Stimulated activated CD4-positive, alpha-beta T cell treated with anti-CD3 and anti-CD28 coated beads, Interleukin-4, amount 100 ng/mL, for 4 hours (primary cell): ENCODE measurements at places on chromosomes 7 and 10.

DNA sequence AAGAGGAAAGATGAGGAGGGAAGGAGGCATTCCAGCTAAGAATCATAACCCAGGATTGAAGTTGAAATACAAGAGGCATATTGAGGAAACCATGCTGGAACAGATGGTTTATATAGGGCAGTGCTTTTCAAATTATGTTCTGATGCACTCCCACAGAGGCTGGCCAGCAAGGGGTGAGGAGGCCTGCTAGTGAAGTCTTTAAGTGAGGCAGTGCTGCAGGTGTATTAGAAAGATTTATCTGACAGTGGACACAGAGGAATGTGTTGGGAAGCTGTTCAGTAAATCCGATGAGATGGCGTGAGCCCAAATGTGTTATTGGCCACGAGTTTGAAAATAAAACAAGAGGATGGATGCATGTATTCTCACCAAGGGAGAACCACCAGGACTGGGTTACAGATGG, 28.6 kb downstream of the REEP3 start:
- DNase-seq = no peak

GRCh38 chr7:142300689-142301088, 42.8 kb upstream of the PRSS58 start:
- no peak for DNase-seq

DNA sequence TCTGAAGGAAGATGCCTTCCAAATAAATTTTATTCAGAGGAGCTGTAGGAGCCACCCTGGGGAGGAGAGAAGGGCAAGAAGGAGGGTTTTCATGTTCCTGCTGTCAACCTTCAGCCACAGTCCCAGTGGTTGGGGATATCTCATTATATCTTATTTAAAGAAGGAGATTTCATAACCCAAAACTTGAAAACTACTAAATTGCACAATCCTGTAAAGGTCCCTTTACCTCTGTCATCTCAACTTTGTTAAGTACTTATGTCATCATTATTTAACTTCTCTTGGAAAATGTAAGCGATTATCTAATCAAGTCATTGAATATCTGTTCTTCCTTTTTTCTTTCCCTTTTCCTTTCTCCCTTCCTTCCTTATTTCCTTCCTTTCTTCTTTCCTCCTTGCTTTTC, 794.5 kb upstream of the IGFBP3 start:
- no peak for DNase-seq

DNA sequence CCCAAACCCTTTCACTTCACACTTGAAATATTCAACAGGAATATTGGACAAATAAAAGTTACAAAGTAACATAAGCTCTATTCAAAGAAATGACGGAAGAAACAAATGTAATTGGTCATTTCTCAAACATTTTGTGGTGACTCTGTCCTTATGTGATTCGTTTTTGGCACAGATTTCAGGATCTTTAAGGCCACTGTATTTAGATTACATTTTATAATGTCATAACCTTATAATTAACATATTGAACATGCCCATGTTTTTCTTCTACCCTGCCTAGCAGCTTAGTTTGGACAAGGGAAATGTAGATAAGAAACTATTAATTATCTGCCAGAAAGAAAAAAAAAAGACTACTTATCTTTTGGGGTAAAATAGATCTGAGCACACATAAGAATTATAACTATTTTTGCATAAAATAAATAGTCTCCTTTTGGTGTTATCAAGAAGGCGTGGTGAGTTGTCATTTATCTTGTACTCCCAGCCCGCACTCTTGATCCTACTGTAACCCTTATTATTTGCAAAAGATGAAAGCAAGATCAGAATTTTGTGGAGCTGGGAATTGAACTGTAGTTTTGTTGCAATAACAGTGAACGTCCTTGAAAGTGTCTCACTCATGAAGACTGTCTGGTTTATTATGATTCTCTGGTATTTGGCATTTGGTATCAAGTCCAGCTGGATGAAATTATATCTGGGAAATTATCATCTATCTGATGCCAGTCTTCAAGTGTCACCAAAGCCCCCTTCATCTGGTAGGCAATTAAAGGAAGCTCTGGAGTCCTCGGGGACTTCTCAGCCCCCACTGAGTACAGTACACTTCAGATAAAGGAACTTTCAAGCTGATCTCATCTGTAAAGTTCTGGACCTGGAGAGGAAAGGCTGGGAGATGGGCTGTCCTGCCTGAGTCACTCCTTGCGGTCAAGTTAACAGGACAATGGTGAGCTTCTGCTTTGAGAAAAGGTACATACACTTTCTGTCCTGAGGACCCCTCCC, 175.7 kb upstream of the INHBA start:
- no peak for DNase-seq

DNA sequence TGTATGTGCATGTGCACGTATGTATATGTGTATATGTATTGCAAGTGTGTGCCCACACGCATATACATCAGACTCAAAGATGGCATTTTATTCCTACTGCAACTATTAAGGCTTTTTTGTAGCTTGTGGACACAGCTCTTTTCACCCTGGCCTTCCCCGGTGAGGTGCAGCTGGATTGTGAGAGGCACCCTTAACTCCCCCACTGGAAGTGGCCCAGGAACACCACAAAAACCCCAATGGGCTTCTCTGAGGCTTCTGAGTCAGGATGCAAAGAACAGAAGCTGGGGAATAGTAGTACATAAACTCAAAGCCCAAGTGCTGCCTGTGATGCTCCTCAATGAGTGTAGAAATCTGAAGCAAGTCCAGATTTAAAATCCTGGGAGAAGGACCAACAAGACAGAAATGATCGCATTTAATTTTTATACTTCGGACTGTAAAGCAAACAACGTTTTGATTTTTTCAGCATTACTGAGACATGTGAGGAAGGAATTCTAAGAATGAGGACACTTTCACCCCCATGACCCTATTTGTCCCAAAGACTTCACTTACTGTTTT, 369.2 kb upstream of the MGMT start:
- DNase-seq = no peak

DNA sequence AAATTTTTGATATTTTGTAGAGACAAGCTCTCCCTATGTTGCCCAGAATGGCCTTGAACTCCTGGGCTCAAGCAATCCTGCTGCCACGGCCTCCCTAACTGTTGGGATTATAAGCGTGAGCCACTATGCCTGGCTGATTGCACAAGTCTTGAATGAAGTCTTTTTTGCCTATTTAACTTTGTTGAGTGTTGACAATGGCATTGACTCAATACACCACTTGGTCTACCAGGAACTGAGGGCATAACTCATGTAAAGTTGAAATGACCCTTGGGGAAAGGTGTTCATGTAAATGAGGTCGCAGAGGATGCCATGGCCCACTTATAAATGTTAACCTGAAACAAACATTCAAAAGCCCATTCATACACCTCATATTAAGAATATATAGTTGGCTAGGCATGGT, 7.4 kb upstream of the UCMA start:
- DNase-seq = no peak

GRCh38 chr7:137992104-137992549, 9.8 kb downstream of the CREB3L2 start:
- DNase-seq = no peak

DNA sequence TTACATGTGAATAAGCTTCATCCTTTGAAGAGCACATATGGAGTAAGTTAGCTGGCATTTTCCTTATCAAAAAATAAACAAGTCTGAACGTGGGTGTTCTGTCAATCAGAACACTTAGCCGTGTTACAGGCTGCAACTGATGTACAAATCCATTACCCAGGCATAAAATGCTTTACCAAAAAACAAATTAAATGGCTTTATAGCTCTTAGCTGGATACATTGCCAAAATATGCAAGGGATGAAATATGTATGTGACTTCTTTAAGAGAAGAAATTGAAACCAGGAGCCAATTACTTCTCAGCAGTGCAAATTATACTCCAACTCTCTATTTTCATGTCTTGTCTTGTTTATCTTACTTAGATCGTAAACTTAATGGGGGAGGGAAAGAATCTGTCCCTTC, 214.8 kb downstream of the DGKB start:
- no peak for DNase-seq

- no peak for DNase-seq
Measured at GRCh38 chr7:157645539-157645938, 308.7 kb downstream of the DNAJB6 start.

DNA sequence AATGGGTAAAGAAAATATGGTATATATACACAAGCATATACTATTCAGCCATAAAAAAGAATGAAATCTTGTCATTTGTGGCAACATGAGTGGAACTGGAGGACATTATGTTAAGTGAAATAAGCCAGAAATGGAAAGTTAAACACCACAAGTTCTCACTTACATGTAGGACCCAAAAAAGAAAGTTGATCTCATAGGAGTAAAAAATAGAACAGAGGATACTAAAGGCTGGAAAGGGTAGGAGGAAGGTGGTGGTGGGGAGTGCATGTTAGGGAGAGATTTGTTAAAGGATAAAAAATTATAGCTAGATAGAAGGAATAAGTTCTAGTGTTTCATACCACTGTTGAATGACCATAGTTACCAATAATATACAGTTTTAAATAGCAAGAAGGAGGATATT, 48.4 kb downstream of the TBC1D12 start:
- no peak for DNase-seq

DNA sequence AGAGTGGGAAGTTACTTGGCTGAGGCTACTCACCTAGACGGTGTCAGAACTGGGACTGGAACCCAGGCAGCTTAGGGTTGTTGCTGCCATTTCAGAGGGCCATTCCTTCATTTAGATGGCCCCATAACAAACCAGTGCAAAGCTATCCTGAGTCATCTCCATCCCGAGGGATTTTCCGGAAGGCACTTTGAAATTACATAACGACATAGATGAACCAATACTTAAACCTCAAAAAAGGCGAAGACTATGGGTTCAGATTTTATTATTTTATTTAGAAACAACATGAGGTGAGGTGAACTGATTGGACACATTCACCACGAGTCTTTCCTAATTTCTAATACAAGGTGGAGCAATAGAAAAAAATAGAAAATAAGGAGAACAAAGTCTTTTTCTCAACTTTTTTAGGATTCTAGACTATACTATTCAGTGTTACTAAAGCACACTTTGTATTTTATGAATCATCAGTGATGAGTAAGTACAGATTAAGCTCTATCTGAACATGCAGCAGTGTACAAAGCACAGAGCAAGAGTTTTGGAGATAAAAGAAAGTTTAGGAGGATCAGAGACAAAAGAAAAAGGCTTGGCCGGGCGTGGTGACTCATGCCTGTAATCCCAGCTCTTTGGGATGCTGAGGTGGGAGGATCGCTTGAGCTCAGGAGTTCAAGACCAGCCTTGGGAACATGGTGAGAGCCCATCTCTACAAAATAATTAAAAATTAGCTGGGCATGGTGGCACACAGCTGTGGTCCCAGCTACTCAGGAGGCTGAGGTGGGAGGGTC, 79.5 kb upstream of the SVIL start:
- DNase-seq = no peak

DNA sequence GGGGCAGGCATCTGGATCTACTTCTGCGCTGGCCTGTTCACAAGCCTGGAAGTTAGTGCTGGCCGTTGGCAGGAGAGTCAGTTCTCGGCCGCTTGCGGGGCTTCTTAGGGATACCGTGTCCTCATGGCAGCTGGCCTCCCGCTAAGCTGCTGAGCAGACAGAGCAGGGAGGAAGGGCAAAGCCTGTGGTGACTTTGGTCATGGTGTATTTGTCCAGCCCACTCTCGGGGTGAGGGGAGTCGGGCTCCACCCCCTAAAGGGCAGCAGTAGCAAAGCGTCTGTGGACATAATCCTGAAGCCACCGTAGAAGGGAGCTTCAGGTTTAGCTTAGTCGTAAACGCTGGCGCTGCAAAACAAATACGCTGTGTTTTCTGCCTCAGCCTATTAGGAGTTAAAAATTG, 12.2 kb downstream of the UBE3C start:
- DNase-seq = no peak

- DNase-seq = no peak
Measured at GRCh38 chr7:149879271-149879743, 5.5 kb downstream of the ATP6V0E2 start.

DNA sequence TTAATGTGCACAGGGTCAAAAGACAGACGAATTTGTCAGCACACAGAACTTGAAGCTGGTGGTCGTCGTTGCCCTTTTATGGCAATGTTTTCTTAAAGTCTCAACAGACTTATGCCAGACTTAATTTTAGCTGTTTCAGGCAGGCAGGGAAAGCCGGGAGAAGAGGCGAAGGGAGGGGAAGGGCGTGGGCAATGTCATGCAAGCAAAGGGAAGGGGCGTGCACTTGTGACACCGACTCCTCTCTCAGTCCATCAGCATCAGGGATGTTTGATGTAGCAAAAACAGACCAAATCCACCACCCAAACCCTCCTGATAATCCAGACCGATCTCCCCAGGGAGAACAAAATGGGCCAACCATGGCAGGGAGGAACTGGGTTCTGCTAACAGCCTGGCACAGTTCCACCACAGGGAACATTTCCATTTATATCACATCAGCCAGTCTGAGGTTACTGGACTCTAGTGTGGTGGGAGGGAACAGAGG, 118.1 kb upstream of the RHEB start:
- DNase-seq = no peak

GRCh38 chr10:1162481-1163203, 106.5 kb downstream of the WDR37 start:
- no peak for DNase-seq

DNA sequence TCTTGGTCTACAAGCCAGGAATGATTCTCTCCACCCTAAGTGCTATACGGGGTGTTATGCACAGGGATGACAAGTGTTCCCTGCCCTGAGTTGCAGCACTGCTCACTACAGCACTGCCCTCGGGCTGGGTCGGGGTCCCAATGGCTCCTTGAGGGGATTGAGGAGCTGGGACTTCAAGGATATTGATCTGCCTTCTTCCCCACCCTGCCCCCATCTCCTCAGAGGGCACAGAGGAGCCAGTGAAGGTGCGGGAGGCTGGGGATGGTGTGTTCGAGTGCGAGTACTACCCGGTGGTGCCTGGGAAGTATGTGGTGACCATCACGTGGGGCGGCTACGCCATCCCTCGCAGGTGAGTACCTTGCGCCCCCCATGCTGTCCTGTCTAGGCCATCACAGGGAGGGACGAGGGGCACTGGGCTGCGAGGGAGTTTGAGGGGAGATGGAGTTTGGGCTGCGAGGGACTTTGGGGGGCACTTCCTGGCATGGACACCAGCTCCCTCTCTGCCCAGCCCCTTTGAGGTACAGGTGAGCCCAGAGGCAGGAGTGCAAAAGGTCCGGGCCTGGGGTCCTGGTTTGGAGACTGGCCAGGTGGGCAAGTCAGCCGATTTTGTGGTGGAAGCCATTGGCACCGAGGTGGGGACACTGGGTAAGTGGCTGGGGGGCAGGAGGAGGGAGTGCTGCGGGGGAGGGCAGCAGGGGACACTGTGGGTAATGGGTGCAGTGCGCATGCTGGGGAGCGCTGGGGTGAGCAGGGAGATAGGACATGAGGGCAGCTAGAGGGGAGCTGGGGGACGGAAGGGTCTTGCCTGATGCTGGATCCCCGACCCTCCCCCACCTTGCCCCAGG, 10.3 kb downstream of the FLNC start:
- no peak for DNase-seq

DNA sequence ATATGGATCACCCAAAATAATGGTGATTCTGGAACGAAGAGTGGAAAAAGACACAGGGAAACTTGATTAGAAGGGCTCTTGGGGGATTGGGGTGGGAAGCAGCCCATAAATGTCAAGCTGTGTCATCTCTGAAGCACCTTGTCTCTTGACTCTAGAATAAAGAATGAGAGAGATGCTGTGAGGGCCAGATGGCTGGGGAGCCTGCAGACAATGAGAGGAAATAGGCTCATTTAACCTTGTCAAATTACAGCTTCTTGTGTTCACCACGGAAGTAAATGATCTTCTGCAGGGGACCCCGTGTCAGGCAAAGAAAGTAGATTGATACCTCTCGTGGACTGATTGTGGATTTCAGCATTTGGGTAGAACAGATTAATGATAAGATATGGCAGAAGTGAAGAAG, 159.3 kb downstream of the ST7 start:
- no peak for DNase-seq

GRCh38 chr7:31748084-31748483, 61.1 kb downstream of the PPP1R17 start:
- DNase-seq = no peak
